ENCODE measurements at places on chromosomes 2 and 18. TPM values are rescaled to one million over a fixed set of nuclear protein-coding genes. Genes with fewer than 3 reads are reported as not detected.

ACTR1B gene
- total RNA-seq = 70.4 TPM

CCDC150 gene
- 8.7 TPM for total RNA-seq

CYP27A1 gene
- 16.1 TPM for total RNA-seq

RNF125 gene
- under 0.01 TPM for total RNA-seq

TUBA3E gene
- total RNA-seq = not detected

POMC gene
- 0.32 TPM for total RNA-seq

PDE1A gene
- total RNA-seq = 1.7 TPM

WNT10A gene
- total RNA-seq = not detected

LYG2 gene
- total RNA-seq = not detected
